Hematopoietic multipotent progenitor cell treated with erythropoietin and hydrocortisone succinate and interleukin-3 and kit ligand, for 6 days (in vitro differentiated cells): ENCODE measurements at places on chromosomes 3 and 15.

- DNase-seq: no peak
These were observed 62.6 kb upstream of the RAB6B start for GRCh38 chr3:133958071-133958805.

DNA sequence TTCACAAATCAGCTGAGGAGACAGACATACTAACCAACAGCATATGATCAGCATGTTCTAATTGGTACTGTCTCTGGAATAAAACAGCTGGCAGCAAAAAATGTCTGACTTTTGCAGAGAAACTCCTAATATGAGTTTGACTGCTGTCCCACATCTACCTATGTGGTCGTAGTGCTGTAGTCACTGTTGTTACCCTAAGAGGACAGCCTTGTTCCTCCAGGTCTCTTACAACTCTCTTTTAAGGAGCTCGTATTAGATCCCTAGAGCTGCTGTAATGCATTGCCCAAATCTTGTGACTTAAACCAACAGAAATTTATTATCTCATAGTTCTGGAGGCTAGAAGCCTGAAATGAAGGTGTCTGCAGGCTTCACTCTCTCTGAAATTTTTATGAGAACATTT, 92.1 kb downstream of the TGFBR2 start:
- DNase-seq: no peak

- no peak for DNase-seq
These were observed 20.2 kb upstream of the KIF23 start for GRCh38 chr15:69393831-69394491.

DNA sequence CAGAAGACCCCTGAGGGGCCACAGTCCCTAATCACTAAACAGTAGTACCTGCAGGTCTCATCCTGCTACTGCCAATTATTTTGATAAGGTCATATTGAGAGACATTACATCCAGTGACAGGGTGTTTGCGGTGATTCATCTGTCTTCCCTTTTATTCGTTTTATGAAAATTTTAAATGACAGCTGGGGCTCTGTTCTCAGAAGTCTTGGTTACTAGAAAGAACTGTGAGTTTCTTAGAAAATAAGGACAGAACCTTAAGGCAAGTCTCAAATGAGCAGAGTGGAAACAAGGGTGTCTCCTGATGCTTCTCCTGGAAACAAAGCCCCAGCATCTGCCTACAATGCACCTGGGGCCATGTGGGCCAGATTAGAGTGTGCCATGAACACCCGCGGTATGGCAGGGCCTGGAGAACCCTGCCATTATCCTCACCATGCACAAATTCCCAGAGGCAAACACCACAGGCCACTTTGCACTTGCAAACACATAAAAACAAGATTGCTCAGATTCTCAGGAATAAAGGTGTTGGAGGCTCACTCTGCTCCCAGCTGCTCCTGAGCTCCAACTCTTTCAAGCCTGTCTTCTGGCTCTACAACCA, 66.3 kb upstream of the IQSEC1 start:
- DNase-seq: no peak

DNA sequence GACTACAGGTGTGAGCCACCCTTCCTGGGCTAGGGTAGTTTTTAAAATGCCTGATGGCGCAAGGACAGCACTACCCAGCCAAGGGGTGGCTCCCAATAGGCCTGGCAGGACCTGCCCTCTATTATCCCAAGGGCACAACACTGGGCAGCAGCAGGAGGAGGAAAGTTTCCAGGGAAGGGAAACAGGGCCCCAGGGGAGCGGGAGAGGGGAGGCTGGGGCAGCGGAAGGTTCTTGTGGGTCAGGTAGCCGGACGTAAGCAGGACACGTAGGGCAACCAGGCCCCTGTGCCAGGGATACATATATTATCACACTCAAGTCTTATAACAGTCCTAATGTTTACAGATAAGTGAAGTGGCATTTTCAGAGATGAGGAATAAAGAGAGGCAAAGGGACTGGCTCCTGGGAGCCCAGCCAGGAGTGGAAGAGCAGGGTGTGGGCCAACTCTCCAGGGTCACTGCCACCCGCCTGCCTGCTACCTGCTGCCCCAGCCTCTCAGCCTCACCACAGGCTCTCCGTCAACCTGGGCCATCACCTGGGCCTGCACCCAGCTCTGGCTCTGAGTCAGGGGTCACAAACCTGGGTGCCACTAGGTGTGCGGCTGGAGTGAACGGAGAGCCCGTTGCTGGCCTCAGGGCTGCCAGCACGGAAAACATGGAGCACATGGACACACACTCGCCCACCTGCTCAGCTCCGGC, 73.2 kb upstream of the SNRPA1 start:
- DNase-seq: no peak

GRCh38 chr3:16300881-16301359, 35.9 kb downstream of the OXNAD1 start:
- DNase-seq: peak; percentile 69

DNA sequence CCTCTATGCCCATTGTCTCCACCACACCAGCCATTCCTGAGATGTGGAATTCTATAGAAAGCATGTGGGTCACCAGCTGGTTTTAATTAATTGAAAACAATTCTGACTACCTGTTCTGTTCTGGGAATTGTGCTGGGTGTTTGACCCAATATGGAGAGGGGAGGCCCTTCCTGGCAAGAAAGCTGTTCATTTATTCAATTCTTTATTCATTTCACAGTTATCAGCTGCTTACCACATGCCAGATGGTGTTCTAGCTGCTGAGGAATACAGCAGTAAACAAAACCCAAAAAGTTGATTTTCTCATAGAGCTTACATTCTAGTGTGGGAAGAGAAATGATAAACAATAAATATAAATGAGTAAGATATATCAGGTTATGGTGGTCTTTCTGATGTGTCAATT, 296.1 kb upstream of the RASGRP1 start:
- no peak for DNase-seq

DNA sequence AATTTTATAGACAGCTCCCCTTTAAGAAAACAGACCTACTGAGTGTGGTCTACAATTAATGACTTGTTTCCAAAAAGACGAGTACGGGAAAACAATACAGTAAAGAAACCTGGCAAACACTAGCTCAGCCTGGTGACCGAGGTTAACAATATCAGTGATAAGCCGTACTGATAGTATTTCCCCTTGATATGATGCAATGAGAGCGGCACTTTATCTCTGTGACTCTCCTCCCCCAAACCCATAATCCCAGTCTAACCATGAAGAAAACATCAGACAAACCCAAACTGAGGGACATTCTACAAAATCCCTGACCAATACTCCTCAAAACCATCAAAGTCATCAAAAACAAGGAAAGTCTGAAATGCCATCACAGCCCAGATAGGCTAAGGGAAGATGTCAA, 8.2 kb downstream of the DENND4A start:
- peak; percentile 58 for DNase-seq

DNA sequence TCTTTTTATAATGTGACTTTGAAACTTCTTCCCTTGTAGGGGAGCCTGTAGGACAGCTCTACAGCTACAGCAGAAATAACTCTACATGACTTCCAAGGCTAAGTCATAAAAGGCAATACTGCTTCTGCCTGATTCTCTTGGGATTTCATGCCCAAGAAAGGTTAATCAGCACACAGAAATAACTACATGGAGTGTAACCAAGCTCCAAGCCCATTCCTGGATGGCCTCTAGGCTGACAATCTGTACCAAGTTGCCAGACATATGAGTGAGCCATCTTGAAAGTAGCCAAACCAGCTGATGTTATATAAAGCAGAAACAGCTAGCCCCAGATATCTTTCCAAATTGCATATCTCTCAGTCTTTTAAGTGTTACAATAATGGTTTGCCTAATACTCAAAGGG, 75.8 kb upstream of the OSTN start:
- DNase-seq: no peak

GRCh38 chr3:87047852-87048251, 56.9 kb upstream of the VGLL3 start:
- no peak for DNase-seq

- no peak for DNase-seq
These were observed 59.0 kb upstream of the TRPC1 start for GRCh38 chr3:142664819-142665218.

DNA sequence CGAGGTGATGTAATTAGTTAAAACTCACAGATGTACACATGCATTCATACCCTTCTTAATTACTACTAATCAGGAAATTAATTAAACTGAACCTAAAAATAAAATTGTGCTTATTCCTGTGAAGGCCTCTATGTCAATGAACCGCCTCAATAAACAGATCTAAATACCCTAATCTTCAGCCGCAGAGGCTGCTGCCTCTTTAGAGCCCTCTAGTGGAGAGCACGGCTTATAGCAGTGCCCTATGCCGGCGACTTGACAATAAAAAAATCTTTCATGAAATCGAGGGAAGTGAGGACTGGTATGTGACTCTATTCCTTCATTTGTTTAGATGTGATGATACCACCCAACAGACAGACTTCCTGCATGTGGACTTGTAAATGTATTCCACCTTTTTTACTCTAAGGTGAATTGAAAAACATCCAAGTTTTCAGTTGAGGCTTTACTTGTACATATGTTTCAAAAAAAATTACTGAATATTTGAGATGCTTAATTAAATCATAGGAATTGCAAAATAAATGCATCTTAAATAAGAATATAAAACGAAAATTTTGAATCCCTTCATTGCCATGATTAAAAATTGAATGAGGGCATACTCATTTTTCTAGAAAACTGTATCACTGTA, 8.3 kb upstream of the EPHA3 start:
- peak; percentile 81 for DNase-seq

DNA sequence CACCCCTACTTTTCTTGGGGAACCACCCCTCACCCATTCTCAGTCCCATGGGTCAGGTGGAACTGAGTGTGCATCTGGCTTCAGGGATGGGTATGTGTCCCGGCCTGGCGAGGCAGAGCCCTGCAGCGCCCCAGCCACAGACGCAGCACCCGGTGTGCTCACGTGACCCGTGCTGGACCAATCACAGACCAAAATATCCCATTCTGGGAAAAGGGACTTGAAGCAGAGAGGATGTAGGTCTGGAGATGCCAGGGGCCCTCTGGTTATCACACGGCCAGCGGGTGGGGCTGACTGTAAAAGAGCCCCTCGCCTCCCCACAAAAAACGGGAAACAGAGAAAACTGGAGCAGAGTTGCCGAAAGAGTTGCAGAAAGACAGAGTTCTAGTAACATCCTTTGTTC, 138.0 kb upstream of the RAD18 start:
- DNase-seq: no peak

GRCh38 chr3:9468460-9468859, 71.0 kb downstream of the SETD5 start:
- no peak for DNase-seq

DNA sequence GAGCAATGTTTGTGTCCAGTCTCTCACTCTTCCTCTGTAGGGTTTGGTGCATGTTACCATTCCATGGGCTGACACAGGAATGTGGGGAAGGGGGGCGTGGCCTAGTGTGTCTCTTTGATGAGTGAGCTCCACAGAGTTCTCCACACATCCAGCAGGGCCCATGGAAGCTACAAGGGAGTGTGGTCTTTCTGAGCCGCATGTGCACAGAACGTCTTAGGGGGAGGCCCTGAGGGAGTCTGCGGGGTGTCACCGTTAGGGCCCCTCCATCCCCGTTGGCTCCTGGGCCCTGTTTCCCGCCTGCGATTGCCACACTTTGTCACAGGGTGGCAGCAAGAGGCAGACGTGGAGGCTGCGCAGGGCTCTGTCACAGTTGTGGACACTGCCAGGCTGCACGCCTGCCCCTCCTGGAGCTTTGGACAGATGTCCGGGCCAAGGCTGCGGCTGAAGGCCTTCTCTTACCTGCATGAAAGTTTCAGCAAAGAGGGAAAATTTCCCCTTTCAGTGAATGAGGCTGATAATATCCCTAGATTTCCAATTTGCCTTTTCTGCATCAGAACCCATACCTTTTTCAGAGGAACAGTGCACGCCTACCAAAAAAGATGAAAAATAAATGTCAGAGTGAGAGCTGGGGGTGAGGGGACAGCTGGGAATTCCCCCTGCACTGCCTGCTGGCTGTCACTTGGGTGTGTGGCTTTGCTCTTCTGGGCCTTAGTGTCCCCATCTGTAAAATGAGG, 24.3 kb downstream of the CACNA2D3 start:
- DNase-seq: peak; percentile 54

GRCh38 chr3:136694321-136694720, 57.9 kb downstream of the STAG1 start:
- peak; percentile 38 for DNase-seq
